Glomerular endothelial cell (primary cell): ENCODE measurements at places on chromosomes 5 and 9. TPM values are rescaled to one million over a fixed set of nuclear protein-coding genes. Genes with fewer than 3 reads are reported as not detected.

DNA sequence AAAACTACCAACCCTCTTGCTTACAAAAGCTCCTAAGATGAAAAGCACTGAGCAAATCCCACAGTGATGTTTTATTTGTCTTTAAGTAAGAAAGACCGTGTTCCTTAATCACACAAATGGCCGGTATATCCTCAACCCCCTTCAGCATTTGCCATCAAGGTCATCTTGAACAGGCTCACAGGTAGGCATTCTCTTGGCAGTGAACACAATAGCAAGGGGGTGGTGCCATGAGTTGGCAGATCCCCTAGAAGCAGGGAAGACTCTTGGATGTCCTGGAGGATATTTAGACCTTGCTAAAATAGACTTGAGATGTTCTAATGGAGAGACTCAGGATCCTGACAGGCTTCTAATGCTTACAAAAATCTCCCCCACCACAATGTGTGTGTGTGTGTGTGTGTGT lies 323.0 kb downstream of the SPOCK1 start:
- DNase-seq: no peak

DNA sequence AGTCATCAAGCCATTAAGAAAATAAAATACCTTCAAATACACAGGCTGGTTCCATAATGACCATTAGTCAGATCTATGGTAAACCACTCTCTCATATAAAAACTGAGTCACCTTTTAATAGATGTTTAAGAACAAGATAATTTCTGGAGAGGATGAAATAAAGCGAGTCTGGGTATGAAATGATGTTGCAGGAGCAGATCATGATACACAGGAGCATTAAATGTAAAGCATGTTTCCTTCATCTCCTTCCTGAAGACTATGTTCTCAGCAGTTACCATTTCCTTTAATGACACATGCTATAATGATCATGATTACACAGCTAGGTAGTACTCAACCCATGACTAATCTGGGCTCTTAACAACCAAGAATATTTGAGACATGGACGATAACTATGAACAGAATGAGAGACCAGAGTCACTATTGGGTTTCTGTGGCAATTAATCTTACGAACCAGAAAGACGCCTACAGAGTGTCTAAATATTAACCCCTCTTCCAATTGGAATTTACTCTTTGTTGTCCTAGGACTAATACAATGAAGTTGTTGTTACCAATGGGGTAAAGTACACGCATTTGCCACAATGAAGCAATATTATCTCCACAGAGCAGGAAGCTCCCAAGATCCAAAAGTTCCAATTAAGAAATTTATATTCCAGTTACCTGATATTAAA lies 105.6 kb downstream of the NR6A1 start:
- no peak for DNase-seq

DNA sequence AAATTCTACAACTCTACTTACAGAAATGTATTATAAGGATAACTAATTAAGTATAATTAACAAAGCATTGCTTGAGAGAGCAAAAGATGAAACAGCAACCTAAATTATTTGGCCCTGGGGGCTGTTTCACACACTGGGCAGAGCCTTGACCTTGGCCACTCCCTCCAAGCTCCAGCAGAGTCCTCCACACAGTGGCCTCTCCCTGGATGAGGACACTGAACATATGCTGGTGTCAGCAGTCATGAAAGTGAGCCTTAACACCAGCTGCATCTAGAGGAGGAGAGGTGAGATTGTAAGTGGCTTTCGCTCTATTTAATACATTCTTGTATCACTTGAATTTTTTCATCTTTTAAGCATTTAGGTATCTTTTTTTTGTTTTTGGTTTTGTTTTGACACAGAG lies 23.3 kb upstream of the ZDHHC12 start:
- DNase-seq: no peak

GRCh38 chr5:107598958-107599357 lies 71.8 kb downstream of the EFNA5 start:
- DNase-seq: no peak

GRCh38 chr5:89277816-89278215 lies 394.8 kb upstream of the MEF2C start:
- DNase-seq: no peak

The SLC45A2 gene
- total RNA-seq: not detected in 2 replicates
